Lung (tissue), 17 donors: ENCODE measurements at places on chromosomes 12 and 14. TPM values are rescaled to one million over a fixed set of nuclear protein-coding genes. Genes with fewer than 3 reads are reported as not detected.

EPYC gene
- polyA plus RNA-seq = 0.05 TPM

OR6C6 gene
- polyA plus RNA-seq = not detected

EMP1 gene
- 243 TPM for polyA plus RNA-seq

AHSA1 gene
- 84.5 TPM for polyA plus RNA-seq

GALNT9 gene
- 0.13 TPM for polyA plus RNA-seq

CCDC184 gene
- polyA plus RNA-seq = 1.4 TPM

SDR9C7 gene
- polyA plus RNA-seq = not detected

PMEL gene
- polyA plus RNA-seq = 1.1 TPM

PIWIL1 gene
- not detected for polyA plus RNA-seq

PAX9 gene
- 1.2 TPM for polyA plus RNA-seq

MIP gene
- polyA plus RNA-seq = 0.08 TPM

C2CD5 gene
- 14.7 TPM for polyA plus RNA-seq

STYK1 gene
- polyA plus RNA-seq = 0.67 TPM

KRT6A gene
- 46.8 TPM for polyA plus RNA-seq

PTCSC3 gene
- polyA plus RNA-seq = 1.0 TPM

STON2 gene
- polyA plus RNA-seq = 3.1 TPM

SLC17A8 gene
- polyA plus RNA-seq = 0.02 TPM

LTBR gene
- polyA plus RNA-seq = 111 TPM

PRIMA1 gene
- polyA plus RNA-seq = 0.22 TPM

GRIP1 gene
- 0.20 TPM for polyA plus RNA-seq

ASPG gene
- polyA plus RNA-seq = 1.8 TPM

RPL10L gene
- not detected for polyA plus RNA-seq

ATF7 gene
- 22.9 TPM for polyA plus RNA-seq

DBX2 gene
- 0.01 TPM for polyA plus RNA-seq

LRRC10 gene
- polyA plus RNA-seq = not detected

CHPT1 gene
- polyA plus RNA-seq = 60.9 TPM

MARK3 gene
- 97.9 TPM for polyA plus RNA-seq

ANO2 gene
- 8.3 TPM for polyA plus RNA-seq

ESR2 gene
- polyA plus RNA-seq = 0.20 TPM

EID3 gene
- 0.89 TPM for polyA plus RNA-seq

SCYL2 gene
- 13.9 TPM for polyA plus RNA-seq

TTLL5 gene
- polyA plus RNA-seq = 10.3 TPM

COPS7A gene
- polyA plus RNA-seq = 69.0 TPM

PSMC1 gene
- polyA plus RNA-seq = 195 TPM

CCDC177 gene
- 0.01 TPM for polyA plus RNA-seq

C3AR1 gene
- 209 TPM for polyA plus RNA-seq

ETFBKMT gene
- 1.8 TPM for polyA plus RNA-seq

ISM2 gene
- polyA plus RNA-seq = 0.02 TPM

OS9 gene
- 356 TPM for polyA plus RNA-seq

TPH2 gene
- not detected for polyA plus RNA-seq

CAPZA3 gene
- not detected for polyA plus RNA-seq
